AML-193 (cell line): ENCODE measurements at places on chromosomes 7 and 10.

GRCh38 chr7:23431702-23432199, 38.5 kb downstream of the IGF2BP3 start:
- no peak for DNase-seq

DNA sequence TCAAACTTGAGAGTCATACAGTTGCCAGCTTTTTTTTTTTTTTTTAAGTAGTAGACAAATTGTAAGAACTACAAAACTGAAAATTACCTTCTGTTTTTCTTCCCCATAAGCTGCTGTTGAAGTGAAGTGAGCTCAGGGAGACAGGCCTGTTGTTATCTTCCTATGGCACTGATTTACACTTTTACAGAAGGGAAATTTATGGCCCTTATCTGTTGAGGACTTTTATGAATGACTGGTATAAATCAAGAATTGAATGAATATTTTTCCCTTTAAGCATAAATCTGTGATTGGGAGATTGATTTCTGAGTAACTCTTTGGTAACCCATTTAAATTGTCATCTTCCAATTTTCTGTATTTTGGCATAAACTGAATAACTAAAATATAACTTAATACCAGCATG, 124.0 kb downstream of the SDK1 start:
- DNase-seq: no peak

DNA sequence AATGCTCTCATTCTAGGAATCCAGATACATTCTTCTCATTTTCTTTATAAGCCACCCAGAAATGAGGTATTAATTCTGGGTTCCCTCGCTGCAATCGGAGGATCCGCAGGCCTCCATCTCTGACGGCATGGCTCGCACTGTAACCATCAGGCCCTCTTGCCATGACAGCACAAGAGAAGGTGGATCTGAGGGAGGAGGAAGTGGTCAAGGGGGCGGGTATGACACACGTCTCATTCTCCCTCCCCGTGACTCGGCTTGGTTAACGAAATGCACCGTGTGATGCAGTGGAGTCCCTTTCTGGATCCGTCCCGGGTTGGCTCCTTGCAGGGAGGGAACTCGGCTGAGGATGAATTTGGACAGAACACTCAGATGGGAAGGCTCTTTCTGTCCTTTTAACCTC, 280.2 kb downstream of the TCERG1L start:
- no peak for DNase-seq

DNA sequence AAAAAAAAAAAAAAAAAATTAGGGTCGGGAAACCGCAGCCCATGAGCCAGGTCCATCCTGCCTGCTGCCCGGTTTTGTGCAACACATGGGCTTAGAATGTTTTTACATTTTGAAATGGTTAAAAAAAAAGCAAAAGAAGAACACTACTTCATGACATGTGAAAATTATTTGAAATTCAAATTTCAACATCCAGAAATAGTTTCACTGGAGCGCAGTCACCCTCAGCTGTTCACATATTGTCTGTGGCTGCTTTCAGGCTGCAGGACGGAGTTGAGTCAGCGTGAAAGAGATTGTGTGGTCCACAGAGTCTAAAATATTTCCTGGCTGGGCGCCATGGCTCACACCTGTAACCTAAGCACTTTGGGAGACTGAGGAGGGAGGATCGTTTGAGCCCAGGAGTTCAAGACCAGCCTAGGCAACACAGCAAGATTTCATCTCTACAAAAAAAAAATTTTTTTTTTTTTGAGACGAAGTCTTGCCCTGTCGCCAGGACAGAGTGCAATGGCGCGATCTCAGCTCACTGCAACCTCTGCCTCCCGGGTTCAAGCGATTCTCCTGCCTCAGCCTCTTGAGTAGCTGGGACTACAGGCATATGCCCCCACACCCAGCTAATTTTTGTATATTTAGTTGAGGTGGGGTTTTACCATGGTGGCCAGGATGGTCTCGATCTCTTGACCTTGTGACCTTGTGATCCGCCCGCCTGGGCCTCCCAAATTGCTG, 63.9 kb upstream of the ECHDC3 start:
- DNase-seq: no peak

DNA sequence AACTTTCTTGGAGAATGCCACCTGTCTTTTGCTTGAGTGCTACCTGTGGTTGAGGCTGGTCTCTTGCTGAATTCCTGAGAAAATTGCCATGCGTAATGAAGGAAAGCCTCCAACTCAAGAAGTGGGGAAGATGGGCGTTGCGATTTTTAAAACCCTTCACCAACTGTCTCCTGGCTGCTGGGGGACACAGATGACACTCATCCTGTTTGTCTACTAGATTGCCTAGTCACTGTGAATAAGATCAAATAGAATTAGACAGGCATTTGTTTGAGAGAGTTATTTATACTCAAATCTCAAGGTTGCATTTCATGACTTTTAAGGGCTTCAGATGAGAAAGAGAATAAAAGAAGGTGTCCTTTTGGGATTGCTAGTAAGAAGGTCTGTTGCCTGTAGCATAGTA, 84.3 kb upstream of the MTPN start:
- no peak for DNase-seq

DNA sequence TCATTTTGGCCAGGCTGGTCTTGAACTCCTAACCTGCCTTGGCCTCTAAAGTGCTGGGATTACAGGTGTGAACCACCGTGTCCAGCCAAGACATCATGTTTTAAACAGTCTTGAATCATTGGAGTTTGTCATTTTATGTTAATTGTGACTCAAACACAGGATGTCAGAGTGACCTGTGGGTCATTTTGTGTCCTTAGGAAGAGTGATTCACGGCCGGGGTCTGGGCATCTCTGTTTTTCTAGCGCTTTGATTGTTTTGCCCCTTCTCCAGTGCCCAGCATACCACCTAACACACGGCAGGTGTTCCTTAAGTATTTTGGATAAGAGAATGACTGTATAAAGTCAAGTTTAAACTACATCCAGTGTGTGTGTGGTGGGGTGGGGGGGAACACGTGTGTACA, 183.7 kb upstream of the KLF6 start:
- no peak for DNase-seq

- DNase-seq: no peak
These were observed 170.2 kb upstream of the KLF14 start for GRCh38 chr7:130904031-130904757.

GRCh38 chr7:82678716-82679115, 235.1 kb upstream of the CACNA2D1 start:
- DNase-seq: peak; percentile 1

- no peak for DNase-seq
These were observed 30.0 kb upstream of the PARD3 start for GRCh38 chr10:34845070-34845469.
